Amniotic stem cell (primary cell): ENCODE measurements at places on chromosomes 13 and 19.
A peak's percentile ranks its signal among the peaks of the same experiment; 100 is the strongest.

GRCh38 chr19:38143847-38144246 lies 80.2 kb downstream of the DPF1 start:
- DNase-seq = no peak

- DNase-seq = no peak
Observed at GRCh38 chr13:31027136-31027535, 94.7 kb downstream of the TEX26 start.

- DNase-seq = no peak
Observed at GRCh38 chr19:46648060-46648960, 12.3 kb upstream of the GNG8 start.

DNA sequence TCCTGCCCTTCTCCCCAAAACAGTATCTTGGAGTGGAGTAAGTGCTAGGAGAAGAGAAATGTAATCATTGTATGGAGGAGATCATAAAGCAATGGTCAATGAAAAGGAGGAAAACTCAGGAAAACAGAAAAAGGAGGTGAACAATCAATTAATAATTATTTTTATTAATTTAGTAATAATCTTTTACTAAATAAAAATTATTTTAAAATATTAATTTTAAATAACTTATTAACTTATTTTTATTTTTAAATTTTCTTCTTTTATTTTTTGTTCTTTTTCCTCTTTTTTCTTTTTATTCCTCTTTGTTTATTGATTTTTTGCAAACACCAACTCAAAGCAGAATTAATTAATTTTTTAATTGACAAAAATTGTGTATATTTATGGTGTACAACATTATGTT lies 80.3 kb downstream of the TNFSF11 start:
- DNase-seq = no peak

DNA sequence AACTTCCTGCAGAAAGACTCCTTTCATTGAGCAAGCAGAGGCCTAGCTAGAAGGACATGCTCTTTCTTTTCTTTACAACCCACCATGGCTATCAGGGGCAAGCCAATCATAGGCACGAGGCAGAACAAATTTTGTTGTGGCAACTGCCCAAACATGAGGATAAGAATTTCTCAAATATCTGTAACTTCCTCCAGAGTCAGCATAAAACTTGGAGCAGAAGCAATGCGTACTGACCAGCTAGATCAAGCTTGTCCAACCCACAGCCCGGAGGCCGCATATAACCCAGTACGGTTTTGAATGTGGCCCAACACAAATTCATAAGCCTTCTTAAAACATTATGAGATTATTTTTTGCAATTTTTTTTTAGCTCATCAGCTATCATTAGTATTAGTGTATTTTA lies 87.0 kb upstream of the SOX21 start:
- DNase-seq = no peak

- DNase-seq = no peak
Observed at GRCh38 chr13:112683581-112683980, 6.3 kb upstream of the ATP11A start.

- DNase-seq = no peak
Observed at GRCh38 chr19:44755219-44755618, 6.7 kb downstream of the BCL3 start.

GRCh38 chr19:30393046-30393445 lies 20.9 kb downstream of the ZNF536 start:
- no peak for DNase-seq

DNA sequence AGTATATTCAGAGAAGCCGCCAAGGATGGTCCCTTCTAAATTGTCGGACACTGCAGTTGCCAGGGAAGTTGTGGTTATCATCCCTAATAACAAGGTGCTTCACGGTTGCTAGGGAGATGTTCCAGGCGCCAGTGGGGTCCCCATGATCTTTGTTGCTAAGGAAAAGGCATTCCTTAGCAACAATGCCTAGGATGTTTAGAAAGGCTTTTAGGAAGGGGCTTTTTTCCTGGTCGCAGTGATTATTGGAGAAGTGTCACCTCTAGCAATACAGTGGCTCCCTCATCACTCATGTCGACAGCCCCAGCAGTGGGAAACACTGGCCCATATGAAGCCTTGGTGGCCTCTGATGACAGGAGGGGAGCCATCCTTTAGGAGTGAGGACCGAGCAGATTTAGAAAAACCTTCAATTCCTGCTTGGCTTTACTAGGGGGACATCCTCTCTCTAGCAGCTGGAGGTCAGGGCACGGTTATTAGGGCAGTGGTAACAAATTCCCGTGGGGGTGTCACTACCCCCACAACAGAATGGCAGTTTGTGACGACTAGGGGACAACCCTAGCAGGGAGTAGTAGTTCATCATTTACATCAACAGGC lies 6.4 kb upstream of the TMC4 start:
- DNase-seq = no peak

GRCh38 chr19:30336290-30336689 lies 35.9 kb upstream of the ZNF536 start:
- no peak for DNase-seq

DNA sequence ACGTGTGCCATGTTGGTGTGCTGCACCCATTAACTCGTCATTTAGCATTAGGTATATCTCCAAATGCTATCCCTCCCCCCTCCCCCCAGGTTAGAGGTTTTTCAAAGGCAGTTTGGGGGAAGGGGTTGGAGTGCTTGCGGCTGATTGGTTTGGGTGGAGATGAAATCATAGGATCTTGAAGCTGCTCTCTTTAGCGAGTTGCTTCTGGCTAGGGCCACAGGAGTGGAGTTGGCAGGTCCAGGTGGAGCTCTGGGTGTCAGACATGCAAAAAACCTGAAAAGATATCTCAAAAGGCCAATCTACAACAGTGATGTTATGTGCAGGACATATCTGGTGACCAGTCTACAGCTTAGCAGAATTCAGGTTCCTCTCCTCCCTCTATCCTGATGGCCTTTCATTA lies 32.6 kb upstream of the CXCL17 start:
- DNase-seq = no peak

DNA sequence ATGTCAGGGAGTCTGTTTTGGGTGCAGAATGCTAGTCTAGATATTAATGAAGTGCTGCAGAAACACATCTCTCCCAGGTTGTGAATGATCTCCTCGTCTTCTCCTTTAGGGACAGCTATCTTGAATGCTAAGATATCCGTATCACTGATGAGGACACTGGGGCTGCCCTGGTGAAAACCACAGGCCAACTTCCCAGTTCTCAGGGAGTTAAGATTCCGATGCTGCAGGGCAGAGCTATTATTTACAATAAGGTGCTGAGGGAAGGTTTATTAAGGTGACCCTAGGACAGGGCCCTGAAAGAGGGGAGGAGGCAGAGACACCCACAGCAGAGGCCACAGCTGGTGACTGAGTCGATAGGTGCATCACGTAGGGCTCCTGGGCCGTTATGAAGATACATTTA lies 66.1 kb downstream of the TNFRSF19 start:
- no peak for DNase-seq

GRCh38 chr19:56310462-56310861 lies 4.2 kb downstream of the ZSCAN5A start:
- no peak for DNase-seq

GRCh38 chr19:32068793-32069192 lies 276.6 kb upstream of the ZNF507 start:
- no peak for DNase-seq

DNA sequence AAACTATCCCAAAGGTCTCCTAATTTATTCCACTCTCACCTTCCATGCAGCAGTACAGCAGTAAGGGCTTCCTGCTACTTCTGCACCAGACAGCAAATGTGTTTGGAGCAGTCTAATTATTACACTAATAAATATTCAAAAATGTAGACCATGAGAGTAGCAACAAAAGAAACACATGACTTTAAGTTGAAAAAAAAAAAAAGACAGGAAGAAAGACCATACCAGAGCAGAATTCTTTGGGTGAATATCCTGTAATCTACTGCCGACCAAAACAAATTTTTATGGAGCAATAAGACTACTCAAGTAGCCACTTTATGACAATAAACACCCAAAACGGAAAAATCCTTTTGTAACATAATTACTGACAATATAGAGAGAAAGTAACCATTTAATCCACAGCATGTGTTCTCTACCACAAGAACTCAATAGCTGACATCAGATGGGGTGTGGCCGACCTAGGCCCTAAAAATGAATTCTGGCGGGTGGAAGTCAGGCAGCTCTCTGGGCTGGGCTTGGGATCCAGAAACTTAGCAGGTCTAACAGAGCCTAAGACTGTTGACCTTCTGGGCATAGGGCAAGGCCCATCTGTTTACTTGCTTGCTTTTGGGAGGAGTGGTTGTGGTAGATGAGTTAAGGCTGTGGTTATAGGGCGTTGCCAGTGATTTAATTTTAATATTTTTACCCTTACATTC lies 4.6 kb downstream of the KLF12 start:
- no peak for DNase-seq

DNA sequence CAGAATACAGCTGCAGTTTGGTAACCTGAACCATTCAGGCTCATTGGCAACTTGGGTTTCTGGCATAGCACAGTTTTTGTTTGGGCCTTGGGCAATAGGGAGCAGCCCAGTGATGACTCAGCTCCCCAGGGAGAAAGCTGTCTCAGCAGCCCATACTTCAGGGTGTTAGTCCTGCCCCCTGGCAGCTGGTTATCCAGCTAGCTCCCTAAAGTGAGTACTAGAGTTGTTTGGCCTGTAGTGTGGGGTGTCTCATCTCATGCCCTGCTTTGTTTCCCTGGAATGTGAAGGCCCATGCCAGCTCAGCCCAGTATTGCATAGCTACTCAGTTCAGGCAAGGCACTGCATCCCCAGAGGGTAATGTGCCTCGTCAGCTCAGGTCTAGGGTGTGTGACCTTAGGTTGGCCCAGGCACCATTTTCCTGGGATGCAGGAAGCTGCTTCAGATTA lies 18.2 kb upstream of the ZNF543 start:
- peak; percentile 83 for DNase-seq

DNA sequence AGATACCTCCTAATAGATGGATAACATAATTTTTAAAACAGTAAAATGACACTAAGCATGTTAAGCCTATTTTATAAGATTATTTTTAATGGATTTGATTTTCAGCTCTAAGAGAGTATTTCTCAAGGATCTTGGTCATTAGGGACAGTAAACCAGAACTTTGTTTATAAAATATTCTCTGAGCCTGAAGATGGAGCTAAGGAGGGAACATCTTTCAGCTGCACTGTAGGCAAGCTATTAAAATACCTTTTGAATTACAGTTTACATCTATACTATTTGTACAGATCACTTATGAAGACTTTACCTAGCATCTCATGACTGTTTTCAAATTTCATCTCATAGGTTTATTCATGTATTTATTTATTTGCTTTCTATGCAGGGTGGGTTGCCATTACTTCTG lies 345.3 kb downstream of the MYO16 start:
- no peak for DNase-seq

- DNase-seq = no peak
Observed at GRCh38 chr19:17333611-17334413, 843 bp downstream of the ANO8 start.

GRCh38 chr13:45198924-45199323 lies 1.9 kb downstream of the KCTD4 start:
- DNase-seq = no peak

DNA sequence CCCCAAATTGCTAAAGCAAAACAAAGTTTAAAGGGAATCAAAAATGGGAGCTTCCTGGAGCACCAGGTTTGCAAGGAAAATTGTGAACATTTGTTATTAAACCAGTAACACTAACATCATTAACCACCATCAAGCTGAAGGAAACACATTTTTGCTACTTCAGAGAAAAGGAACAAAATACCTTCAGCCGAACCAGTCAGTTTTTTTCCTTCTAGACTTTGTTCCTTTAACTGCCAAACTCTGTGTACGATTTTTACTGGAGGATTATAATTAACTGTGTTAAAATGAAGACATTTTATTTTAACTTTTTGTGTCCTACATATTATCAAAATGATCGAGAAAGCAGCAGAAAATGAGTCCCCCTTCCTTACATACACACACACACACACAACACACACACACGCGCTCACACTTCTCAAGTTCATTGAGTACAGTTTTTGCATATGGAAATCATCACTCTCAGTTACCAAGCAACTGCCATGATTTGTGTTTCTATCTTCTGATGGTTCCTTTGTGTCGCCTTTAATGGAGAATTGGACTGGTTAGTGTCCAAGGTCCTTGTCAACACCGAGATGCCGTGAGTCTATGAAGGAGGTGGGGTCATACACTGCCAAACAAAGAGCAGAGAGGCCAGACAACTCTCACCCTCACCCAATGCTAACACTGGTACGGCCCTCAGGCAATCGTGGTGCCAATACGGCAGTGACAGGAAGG lies 9.8 kb upstream of the SERP2 start:
- no peak for DNase-seq

DNA sequence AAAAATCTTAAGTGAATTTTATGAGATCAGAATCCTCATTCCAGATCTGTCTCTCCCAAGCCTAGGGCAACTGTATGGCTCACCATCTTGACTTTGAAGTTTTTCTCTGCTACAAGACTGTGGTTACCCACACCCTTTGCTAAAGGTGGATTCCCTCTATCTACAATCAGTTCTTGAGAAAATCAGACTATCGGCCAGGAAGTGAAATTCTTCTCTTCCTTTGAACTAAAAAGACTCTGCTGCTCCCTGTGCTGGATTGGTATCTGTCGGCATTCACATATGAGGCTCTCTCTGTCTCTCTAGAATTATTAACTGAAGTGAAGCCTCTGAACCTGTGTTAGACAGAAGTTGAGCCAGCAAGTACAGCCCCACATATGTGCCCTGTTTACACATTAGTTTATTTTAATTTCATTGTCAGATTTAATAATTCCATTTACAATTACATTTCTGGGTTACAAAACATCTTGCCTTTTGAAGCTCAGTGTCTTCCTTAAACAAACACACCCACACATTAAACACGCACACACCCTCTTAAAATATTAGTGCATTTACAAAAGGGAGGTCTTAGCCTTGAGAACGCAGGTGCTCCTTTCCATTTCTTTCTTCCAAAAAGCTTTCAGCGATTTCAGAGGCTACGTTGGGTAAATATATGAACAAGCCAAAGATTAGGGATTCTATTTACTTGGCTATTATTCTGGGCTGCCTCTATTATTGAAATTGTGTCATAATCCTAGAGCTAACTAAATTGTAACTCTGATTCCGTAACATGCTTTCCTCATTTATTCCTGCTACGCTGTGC lies 145.7 kb downstream of the MIPEP start:
- no peak for DNase-seq

DNA sequence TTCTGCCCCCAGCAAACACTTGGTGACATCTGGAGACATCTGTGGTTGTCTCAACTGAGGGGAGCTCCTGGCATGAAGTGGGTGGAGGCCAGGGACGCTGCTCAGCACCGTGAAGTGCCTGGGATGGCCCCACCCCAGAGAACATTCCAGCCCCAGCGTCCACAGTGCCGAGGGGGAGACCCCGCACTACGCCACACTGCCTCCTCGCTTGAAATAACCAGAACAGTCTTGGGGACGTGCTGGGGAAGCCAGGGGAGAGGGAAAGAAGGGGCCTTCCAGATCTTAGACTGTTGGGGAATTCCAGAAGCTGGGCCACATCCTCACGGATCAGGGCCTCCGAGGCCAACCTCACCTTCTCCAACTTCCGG lies 4.2 kb downstream of the DPP9 start:
- no peak for DNase-seq

- DNase-seq = no peak
Observed at GRCh38 chr19:38734426-38735256, 9.6 kb downstream of the CAPN12 start.

DNA sequence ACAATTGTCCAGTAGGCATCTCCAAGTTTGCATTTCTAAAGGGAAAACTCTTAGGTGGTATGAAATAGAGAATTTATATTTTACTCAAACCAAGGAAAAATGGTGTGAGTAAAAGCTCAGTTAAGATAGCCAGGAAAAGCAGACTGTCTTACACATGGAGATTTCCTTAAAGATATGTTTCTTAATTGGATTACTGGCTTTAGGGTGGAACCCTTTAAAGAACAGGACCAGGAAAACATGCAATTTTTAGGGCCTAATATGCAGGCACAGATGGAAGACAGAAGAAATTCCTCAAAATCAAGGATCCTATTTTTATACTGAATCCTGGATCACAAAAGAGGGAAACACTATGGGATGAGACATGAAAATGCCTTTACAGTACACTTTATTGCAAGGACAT lies 100.3 kb upstream of the PCDH17 start:
- no peak for DNase-seq
